ENCODE measurements at places on chromosomes 6 and 20.

DNA sequence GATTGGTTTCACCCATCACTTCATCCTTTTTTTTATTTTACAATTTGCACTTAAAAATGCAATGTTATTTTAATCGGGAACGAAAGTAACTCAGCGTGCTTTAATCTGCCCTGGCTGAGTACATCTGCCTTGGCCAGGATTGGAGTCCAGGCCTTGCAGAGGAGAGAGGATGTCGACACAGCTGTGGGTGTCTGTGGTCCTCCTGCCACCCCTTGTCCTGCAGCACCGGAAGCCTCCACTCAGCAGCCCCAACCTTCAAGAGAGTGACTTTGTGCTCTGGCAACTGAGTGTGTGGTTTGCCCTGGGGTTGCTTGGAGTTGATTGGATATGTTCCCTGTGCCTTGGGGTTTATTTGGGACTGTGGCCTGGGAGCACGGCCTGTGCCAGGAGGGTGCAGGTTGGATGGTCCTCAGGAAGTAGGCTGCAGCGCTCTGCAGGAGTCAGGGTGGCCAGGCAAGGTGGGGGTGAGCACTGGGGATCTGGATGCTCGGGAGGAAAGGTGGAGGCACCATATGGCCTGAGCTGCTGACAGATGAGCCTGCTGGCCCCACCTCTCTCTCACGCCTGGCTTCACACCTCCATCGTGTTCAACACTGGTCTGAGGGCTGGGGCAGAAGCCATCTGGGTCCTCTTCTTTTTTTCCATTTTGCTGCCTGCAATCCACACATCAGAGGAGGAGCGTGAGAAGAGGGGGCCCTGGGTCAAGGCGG lies 4.3 kb downstream of the MYT1 start:
- DNase-seq, result no peak

DNA sequence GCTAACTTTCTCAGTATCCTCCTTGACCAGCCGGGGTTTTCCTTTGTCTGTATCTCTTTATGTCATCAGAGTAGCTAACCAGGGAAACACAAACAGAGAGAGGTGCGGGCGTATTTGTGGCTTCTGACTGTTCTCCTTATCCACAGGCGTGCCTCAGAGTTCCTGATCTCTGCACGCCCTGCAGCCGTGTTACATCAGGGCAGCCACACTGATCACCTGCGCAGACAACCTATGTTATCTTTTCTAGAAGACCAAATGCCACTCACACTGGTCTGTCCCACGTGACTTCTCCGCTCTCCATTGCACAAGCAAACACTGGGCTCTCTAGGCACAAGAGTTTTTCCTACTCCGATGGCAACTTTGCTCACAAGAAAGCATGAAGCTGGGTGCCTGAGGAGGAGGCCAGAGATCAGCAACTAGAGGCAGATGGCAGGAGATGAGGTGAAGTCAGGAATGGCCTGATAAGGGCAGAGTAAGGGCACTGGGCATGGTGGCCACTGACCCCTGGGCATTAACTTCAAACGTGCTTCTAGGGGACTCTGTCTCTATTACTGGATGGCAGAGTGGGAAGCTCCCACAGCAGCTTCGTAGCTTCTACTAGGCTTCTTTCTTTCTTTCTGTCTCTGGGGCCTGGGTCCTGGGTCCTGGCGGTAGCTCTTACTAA lies 4.5 kb downstream of the PDE10A start:
- no peak for DNase-seq

DNA sequence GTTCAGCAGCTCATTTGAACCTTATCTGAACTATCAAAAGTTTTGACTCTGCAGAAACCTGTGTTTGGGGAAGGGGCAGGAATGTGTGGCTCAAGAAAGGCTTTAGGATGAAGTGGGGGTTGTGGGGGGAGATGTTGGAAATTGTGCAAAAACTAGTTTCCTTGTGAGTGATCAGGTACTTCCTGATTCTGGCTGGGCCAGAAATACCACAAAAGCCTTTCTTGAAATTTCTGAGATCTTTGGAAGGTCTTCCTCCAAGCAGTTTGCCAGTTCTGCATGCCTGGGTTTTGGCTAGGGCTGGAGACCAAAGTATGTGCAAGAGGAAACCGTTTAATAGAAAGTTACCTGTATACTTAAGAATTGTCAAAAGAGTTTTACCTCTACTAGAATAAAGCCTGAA lies 116.6 kb downstream of the BMP2 start:
- no peak for DNase-seq

DNA sequence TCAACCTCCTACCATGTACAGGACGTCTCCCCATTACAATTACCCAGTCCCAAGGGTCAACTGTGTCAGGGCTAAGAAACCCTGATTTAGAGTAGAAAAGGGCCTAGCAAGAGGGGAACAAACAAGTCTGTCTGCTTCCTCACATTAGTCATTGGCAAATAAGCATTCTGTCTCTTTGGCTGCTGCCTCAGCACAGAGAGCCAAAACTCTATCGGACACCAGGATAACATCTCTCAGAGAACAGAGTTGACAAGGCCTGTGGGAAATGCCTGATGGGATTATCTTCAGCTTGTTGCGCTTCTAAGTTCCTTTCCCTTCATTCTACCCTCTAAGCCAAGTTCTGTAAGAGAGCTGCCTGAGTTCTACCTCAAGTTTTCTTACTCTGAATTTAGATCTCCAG lies 19.0 kb upstream of the VSX1 start:
- DNase-seq, result no peak

DNA sequence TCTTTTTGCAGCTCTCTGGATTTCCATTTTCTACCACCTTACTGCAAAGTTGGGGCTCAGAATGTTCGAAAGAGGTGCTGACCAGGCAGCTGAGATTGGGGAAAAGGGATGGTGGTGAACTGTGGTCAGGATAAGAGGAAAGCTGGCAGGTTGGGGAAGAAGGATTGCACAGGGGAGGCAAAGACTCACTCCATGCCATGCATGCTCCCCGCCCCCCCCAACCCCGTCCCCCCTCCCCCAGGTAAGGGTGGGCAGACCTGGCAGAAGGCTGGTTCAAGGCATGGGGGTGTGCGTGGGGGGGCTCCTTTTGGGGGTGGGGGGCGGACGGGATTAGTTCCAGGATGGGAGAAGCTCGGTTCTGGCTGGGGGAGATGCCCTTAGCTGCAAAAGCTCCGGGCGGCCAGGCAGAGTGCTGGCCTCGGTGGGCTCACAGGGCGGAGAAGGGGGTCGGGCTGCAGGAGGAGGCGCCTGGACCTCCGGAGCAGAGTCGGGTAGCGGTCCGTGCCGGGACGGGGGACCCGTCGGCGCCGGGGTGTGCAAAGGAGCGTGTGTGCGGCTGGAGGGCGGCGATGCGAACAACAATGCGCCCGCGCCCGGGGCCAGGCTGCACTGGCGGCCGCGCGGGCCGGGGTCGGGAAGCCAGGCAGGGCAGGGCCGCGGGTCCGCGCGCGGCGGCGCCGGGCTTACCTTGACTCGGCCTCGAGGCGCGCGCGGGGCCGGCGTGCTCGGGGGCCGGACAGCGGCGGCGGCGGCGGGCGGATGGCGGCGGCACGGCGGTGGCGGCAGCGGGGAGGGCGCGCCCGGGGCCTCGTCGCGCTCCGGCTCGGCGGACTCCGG lies 880 bp downstream of the ADNP start:
- DNase-seq, result no peak

DNA sequence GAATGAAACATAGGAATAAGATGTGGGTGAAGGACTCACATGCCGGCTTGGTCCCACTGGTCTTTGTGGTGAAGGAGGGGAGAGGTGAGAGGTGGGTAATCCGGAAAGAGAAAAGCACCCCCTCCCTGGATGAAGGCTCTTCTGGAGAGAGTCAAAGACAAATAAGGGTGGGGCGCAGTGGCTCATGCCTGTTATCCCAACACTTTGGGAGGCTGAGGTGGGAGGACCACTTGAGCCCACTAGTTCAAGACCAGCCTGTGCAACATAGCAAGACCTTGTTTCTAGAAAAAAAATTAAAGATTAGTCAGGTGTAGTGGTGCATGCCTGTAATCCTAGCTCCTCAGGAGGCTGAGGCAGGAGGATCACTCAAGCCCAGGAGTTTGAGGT lies 3.1 kb downstream of the LTB start:
- no peak for DNase-seq

GRCh38 chr6:46419576-46420002 lies 71.7 kb downstream of the RCAN2 start:
- DNase-seq, result peak; percentile 45

GRCh38 chr6:54716877-54717276 lies 129.7 kb upstream of the FAM83B start:
- DNase-seq, result no peak

DNA sequence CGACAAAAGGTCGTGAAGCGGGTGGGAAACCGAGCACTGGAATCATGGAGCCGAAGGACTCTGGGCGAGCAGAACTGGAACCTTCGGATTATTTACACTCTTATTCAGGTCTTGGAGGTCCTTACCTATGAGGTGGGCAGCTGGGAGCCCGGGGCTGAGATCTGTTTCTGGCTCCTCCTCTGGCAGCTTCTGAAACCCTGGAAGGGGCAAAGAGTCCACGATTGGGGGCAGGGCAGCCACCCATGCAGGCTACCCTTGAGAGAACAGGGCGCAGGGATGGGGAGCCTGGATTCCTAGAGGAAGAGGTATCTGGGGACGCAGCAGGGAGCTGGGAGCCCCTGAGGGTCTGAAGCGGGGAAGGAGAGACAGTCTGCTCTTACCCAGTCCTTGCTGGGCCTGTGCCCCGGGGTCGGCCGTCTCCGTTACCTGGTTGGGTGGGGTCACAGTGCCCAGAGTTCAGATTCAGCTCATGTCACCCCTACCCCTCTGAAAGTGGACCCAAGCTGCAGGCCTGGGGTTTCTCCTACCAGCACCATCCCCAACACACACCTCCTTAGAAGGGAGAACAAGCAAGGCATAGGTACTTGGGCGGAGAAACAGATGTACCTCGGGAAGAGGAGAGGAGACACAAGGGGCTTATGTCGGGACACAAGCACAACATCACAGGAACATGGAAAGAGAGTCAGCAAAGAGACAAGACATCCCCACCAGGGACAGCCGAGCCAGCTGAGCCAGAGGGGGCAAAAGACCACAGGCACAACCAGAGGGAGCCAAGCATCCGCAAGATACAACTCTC lies 592 bp downstream of the LTB start:
- DNase-seq, result no peak

DNA sequence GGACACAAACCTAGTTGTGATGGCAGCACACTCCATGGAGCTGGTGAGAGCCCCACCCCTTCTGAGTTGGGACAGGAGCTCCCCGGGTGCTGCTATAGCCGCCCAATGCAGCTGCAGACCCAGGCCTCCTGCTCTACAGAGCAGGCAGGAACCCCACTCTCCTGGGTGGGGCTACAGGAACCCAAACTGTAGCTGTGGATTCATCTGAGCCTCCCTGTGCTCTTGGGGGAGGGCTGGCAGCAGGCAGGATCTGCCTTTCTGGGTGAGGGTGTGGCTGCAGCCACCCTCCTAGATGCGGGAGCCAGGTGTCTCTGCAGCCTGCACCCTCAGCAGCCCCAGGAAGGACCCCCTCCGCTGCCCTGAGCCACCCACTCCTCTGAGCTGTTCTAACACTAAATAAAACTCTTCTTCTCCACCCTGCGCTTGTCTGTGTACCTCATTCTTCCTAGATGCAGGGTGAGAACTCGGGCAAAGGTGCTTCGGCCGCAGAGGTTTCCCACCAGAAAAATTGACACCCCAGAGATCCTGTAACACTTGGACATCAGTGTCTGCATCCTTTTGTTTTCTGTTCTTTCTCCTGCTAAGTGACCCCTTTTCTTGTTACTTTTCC lies 55.2 kb upstream of the KIF13A start:
- no peak for DNase-seq

DNA sequence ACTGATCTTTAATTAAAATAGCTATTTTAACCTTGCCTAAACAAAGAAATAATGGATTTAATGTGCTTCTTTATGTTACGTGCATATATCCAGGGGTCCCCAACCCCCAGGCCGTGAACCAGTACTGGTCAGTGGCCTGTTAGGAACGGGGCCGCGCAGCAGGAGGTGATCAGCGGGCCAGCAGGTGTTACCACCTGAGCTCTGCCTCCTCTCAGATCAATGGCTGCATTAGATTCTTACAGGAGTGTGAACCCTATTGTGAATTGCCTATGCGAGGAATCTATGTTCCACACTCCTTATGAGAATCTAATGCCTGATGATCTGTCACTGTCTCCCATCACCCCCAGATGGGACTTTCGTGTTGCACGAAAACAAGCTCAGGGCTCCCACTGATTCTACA lies 8.8 kb downstream of the CYP24A1 start:
- no peak for DNase-seq

DNA sequence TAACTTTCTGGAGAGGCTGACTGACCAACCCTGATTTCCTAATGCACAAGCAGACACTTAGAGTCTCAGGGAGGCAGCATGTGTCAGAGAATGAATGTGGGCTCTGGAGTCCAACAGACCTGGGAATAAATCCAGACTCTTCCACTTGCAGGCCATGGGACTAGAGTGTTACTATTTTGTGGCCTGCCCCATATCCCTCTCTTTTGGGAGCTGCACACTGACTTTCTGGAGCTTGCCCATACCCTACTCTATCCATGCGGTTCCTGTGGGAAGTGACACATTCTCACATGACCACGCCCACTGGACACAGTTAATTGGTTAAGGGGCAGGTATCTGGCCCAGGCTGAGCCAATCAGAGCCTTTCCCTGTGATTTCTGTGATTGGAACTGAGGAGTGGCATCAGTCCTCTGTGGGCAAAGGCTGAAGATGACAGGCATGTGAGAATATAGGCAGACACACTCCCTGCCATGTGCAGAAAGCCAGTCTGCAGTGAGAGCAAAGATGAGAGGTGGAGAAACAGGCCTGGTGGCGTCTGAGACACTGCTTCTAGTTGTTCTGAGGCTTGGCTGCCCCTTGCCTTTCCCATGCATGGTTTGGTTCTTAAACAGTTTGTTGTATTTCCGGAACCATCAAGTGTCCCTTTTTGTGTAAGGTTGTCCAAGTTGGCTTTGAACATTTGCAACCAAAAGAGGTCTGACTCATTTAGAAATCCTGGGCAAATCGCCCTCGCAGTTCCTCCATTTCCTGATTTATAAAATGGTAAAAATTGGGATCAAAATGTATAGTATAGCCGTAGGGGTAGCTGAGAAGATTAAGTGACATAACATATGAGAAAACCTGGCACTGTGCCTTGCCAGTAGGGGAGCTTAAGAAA lies 125.6 kb downstream of the CDC5L start:
- no peak for DNase-seq

- no peak for DNase-seq
Measured at GRCh38 chr6:159943101-159943632, 25.7 kb upstream of the IGF2R start.

DNA sequence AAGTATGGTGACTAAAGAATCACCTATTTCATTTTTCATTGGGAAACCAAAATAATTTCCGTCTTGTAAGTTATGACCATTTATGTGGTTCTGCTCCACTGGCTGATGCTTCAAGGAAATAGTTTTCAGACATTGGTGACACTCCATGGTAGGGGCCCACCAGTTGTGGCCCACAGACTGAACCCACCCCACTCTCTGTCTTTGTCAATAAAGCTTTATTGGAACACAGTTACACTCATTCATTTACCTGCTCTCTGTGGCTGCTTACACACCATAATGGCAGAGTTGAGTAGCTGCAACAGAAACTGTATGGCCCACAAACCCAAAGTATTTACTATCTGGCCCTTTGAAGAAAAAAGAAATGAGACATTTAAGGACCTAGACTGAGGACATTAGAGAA lies 78.5 kb downstream of the TBC1D7 start:
- DNase-seq, result no peak

Measured in AML-193 (cell line).